ENCODE measurements at places on chromosomes 4 and X. TPM values are rescaled to one million over a fixed set of nuclear protein-coding genes. Genes with fewer than 3 reads are reported as not detected.

Gene PCDH7
- 9.0 TPM for total RNA-seq

Gene SPON2
- 367 TPM for total RNA-seq

Gene CPZ
- total RNA-seq: 20.8 TPM

Gene MAOB
- 4.6 TPM for total RNA-seq

Gene SMS
- total RNA-seq: 252 TPM

Gene ZNF711
- 1.0 TPM for total RNA-seq

Gene MGARP
- total RNA-seq: 12.3 TPM

Gene IL13RA2
- total RNA-seq: 42.1 TPM

Gene SORBS2
- total RNA-seq: 0.26 TPM

Gene CFP
- 0.17 TPM for total RNA-seq

Gene GUCY1B1
- 39.3 TPM for total RNA-seq

Gene WAS
- 0.17 TPM for total RNA-seq

Gene SPATA4
- total RNA-seq: 0.66 TPM

Gene TDO2
- 14.4 TPM for total RNA-seq

Gene MAGED4
- 26.9 TPM for total RNA-seq

Gene TCEAL3
- total RNA-seq: 21.6 TPM

Gene MAGEB1
- not detected for total RNA-seq

Gene CCSER1
- total RNA-seq: under 0.01 TPM

Gene EDNRA
- 0.77 TPM for total RNA-seq

Gene SOD3
- 34.8 TPM for total RNA-seq

Measured in fibroblast of lung (primary cell).